ENCODE measurements at places on chromosomes 6 and 20. TPM values are rescaled to one million over a fixed set of nuclear protein-coding genes. Genes with fewer than 3 reads are reported as not detected.

- H3K27ac ChIP-seq = no peak overlapping the region
- peaks cover 10% of the 10 kb centered on the region for H3K36me3 ChIP-seq
- DNase-seq = no peak
- no peak overlapping the region for H3K4me3 ChIP-seq
- peaks cover 11% of the 10 kb centered on the region for H3K4me1 ChIP-seq
- no peaks in the 10 kb centered on the region for H3K27me3 ChIP-seq
Measured at GRCh38 chr6:148451690-148452089, 109.1 kb downstream of the SASH1 start.

DNA sequence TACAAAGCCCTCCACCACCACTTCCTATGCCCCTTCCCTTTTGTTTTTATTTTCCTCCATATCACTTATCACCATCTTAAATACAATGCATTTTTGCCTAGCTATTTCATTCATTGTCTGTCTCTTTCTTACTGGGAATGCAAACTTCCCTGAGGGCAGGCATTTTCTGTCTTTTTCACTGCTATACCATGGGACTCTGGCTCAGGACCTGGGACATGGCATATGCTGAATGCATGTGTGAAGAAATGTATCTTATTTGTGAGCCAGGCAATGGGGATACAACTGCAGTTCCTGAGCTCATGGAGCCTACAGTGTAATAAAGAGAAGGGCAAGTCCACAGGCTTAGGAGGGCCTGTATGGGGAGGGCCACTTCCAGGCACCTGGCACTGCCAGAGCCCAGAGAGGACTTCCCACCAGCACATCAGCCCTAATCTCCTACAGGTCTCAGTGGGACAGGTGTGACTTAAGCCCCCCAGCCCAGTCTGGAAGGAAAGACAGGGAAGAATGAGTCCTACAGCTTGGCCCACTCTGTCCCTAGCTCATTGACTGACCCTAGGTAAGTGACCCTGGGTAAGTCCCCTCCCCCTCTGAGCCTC, 43.2 kb downstream of the TFEB start:
- no peak overlapping the region for H3K27ac ChIP-seq
- DNase-seq = no peak
- H3K4me1 ChIP-seq = no peaks in the 10 kb centered on the region
- H3K27me3 ChIP-seq = peaks cover 3% of the 10 kb centered on the region

- no peaks in the 10 kb centered on the region for H3K27me3 ChIP-seq
- H3K36me3 ChIP-seq = peaks cover 25% of the 10 kb centered on the region
- no peak overlapping the region for H3K27ac ChIP-seq
- H3K4me3 ChIP-seq = no peak overlapping the region
Measured at GRCh38 chr6:143179096-143179495, 118.4 kb downstream of the AIG1 start.

DNA sequence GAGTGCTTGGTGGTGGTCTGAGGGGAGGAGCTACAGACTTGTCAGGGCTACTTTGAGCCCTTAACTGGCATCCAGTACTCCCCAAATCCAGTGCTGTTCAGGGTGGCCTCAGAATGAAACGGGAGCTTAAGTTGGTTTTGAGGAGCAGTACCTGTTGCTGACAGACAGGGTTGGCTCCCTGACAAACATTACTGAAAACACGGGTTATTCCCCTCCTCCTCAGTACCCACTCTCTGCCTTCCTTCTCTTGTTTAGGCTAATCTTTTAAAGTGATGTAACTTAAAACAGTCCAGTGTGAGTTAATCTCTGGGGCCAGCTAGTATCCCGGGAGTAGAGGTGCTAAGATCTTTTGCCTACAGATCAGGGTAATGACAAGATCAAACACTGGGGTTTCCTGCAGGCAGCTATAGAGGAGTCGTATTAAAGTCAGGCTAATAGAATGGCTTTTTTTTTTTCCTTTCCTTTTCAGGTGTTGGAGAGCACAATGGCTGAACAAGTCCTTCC, 3.7 kb downstream of the TNFAIP3 start:
- peaks cover 18% of the 10 kb centered on the region for H3K27me3 ChIP-seq
- DNase-seq = no peak
- peaks cover 54% of the 10 kb centered on the region for H3K4me1 ChIP-seq
- H3K36me3 ChIP-seq = peaks cover 26% of the 10 kb centered on the region

DNA sequence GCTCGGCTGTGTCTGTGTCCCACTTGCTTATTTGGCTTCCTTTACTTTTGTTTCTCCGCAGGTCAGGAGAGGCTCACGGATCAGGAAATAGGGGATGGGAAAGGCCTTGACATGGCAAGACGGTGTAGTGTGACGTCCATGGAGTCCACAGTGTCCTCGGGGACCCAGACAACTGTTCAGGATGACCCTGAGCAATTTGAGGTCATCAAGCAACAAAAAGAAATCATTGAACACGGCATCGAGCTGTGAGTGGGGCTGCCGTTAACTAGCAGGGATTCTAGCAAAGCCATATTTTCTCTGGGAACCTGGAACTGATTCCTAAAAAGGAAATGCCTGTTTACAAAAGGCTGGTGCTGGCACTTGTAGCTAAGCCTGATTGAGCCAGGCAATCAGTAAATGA, 54.4 kb downstream of the ARFGEF2 start:
- H3K4me1 ChIP-seq = no peaks in the 10 kb centered on the region
- H3K27me3 ChIP-seq = no peaks in the 10 kb centered on the region
- H3K27ac ChIP-seq = no peak overlapping the region
- DNase-seq = no peak
- H3K36me3 ChIP-seq = peaks cover 54% of the 10 kb centered on the region
- no peak overlapping the region for H3K4me3 ChIP-seq

The C6orf47 gene
- 19.0 TPM for total RNA-seq

The SAMD5 gene
- total RNA-seq = 12.6 TPM

- peaks cover 2% of the 10 kb centered on the region for H3K36me3 ChIP-seq
- H3K4me3 ChIP-seq = no peak overlapping the region
- H3K4me1 ChIP-seq = peaks cover 20% of the 10 kb centered on the region
- peaks cover 19% of the 10 kb centered on the region for H3K27me3 ChIP-seq
- H3K27ac ChIP-seq = no peak overlapping the region
Measured at GRCh38 chr6:16157909-16158308, 29.0 kb downstream of the MYLIP start.

The PCNA gene
- 87.5 TPM for total RNA-seq

- H3K27me3 ChIP-seq = peaks cover 92% of the 10 kb centered on the region
- no peaks in the 10 kb centered on the region for H3K36me3 ChIP-seq
- no peak overlapping the region for H3K4me3 ChIP-seq
- no peak for DNase-seq
- H3K27ac ChIP-seq = no peak overlapping the region
Measured at GRCh38 chr6:137510923-137511322, 16.7 kb upstream of the OLIG3 start.

The ULBP2 gene
- total RNA-seq = 0.23 TPM

DNA sequence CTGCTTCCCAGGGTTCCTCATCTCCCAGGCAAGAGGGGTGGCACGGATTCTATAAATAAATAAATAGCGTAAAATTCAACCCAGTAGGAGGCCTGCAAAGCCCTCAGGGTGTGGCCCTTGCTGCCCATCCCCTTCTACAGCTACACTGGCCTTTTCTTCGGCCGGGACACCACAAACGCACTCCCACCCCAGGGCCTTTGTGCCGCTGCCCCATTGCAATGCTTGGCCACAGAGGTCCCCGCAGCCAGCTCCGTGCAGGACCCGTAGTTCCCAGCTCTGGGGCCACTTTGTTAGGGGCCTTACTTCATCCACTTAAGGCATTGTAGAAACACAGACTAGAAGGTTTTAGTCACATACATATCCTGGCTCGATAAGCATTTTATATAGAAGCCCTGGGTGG, 151.2 kb downstream of the ERMARD start:
- no peak overlapping the region for H3K4me3 ChIP-seq
- no peak for DNase-seq
- no peaks in the 10 kb centered on the region for H3K4me1 ChIP-seq
- H3K27ac ChIP-seq = no peak overlapping the region

DNA sequence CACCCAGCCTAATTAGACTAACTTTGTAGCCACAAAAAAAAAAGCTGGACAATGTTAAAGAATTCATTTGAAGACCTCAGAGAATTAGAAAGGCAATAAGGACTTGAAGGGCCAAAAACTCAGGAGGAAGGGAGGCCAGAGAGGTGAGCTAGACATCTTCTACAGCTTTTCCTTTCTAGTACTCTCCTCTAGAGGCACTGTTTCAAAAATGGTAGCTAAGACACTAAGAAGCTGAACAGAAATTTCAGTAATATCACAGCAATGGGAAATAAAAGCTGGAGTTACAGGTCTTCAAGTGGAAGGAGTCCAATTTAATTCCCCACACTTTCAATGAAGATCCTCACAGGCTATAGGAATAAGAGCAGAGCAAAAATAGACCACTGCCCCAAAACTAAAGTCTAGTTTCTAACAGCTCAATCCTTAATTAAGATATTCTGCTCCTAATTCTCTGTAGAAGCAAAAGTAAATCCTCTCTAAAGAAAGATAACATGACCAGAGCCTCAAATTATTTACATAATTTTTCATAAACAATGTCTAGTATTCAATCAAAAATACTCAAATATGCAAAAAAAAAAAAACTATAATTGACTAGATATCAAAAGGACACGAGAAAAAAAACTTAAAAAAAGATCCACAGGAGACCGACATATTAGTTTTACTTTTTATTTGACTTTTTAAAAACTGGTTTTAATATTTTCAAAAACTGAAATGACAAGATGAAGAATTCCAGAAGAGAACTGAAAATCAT, 63.7 kb downstream of the RNGTT start:
- H3K27me3 ChIP-seq = no peaks in the 10 kb centered on the region
- no peak for DNase-seq
- no peak overlapping the region for H3K4me3 ChIP-seq
- peaks cover 23% of the 10 kb centered on the region for H3K36me3 ChIP-seq
- H3K27ac ChIP-seq = no peak overlapping the region
- H3K4me1 ChIP-seq = no peaks in the 10 kb centered on the region
